Stimulated activated CD4-positive, alpha-beta T cell treated with anti-CD3 and anti-CD28 coated beads, Interleukin-15, amount 100 ng/mL, for 1 hour (primary cell): ENCODE measurements at places on chromosomes 4 and X.

GRCh38 chr4:6199422-6199921, 877 bp downstream of the JAKMIP1 start:
- DNase-seq: no peak

GRCh38 chr4:123672987-123673386, 276.4 kb downstream of the SPRY1 start:
- DNase-seq: no peak

DNA sequence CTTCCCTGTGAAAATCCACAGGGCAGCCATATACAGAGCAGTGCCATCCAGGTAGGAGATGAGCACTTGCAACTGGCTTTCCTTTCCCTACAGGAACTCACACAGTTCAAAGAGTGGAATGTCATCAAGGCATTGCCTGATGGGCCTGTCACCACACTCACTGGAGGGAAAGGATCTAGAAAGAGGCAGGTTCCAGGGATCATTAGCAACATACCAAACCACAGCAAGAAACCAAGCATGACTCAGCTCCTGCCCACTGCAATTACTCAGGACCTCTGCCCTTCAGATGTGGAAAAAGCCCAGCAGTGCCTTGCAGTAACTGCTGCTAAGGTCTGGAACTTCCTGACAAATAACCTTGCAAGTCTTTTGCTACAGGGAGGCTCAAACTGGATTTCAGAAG, 101.2 kb downstream of the ZNF674 start:
- DNase-seq: no peak

DNA sequence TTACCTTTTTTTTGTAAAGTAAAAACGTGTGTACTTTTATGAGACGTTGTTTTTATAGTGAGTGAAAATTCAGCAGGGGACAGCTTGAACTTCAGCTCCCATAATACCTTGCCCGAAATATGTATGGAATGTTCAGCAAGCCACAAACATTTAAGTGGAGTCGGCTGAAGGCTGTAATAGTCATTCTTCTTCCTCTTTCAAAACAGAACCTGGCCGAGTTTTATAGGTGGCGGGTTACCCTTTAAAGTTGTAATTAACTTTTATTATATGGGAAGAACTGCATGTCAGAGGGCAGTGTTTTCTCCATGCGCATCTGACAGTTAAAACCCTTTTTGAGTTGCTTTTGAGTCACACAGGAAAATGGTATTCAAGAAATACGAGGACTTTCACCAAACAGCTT, 50.7 kb downstream of the CLDN34 start:
- no peak for DNase-seq

- DNase-seq: no peak
Observed at GRCh38 chr4:152188801-152189200, 347.1 kb downstream of the FBXW7 start.

- no peak for DNase-seq
Observed at GRCh38 chrX:18647621-18648020, 24.3 kb downstream of the RS1 start.

DNA sequence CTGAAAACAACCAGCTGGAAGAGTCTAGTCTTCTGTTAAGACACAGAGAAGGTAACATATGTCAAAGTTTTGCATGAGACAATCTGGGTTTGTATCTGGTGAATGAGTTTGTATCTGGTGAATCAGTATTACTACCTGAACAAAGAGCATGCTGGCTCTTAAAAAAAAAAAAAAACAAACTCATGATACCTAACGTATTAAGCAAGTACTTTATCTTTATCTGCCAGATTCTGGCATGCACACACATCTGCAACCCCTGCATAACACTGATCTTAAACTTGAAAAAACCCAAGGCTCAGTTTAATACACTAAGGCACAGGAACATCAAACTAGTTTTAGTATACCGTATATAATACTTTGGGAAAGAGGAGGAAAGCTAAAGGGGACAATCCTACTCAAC, 5.8 kb downstream of the YTHDC1 start:
- no peak for DNase-seq
